ENCODE measurements at places on chromosomes 1 and 21.

- DNase-seq: no peak
Observed at GRCh38 chr21:29233256-29233546, 65.5 kb upstream of the BACH1 start.

DNA sequence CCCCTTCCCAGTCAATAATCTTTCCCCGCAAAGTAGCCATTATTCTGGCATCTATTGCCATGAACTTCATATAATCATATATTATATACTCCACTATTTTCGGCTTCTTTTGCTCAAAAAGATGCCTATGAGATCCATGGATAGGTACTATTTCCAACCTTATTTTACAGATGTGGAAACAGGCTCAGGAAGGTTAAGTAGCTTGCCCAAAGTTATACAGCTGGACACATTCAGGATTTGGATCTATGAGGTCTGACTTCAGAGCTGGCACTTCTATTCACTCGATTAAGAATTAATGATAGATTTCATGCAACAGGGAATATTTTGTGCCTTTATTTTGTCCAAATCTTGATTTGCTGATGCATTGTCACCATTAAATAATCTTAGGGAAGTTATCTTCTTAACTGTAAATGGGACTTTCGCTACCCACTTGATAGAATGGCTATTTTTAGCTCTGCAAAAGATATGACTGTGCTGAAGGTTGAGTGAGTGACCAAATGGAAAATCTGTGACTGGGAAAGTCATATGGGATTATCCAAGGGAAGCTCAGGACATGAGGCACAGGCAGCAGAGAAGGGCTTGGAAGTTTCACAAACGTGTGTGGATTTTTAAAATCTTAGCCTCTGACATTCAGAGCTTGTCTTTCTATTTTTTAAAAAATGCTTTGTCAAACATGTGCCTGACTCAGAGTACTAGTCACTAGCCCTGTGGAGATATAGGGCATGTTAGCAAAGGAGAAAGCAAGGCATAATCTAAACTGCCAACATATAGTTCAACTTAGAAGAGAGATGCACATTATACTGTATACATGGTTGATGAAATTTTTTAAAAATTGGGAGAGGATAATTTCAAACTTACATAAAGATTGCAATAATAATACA lies 36.5 kb downstream of the GIPC2 start:
- no peak for DNase-seq

GRCh38 chr1:232456714-232457113 lies 173.2 kb downstream of the SIPA1L2 start:
- no peak for DNase-seq

GRCh38 chr1:195806060-195806459 lies 802.2 kb downstream of the KCNT2 start:
- DNase-seq: no peak

- DNase-seq: no peak
Observed at GRCh38 chr1:210907251-210907805, 226.6 kb downstream of the KCNH1 start.

GRCh38 chr1:207234690-207235089 lies 86.8 kb upstream of the CD55 start:
- no peak for DNase-seq

DNA sequence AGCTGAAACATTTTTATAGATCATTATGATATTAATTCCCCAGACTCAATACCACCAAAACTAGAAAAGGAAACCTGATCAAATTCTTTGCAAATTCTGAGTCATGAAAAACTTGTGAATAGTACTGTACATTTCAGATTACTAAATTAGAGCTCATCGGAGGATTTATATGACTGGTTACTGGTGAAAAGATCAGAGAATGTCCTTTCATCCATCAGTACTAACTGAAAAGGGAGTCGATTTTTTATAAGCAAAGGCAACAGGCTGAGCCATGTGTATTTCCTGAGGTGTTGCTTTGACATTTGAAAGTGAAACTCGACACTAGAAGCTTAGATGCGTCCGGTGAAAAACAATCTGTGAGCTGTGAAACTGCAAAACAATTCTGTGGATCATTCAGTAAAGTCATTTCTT lies 155.7 kb downstream of the TNFSF18 start:
- DNase-seq: peak; percentile 35

GRCh38 chr21:44648557-44649311 lies 2.5 kb downstream of the KRTAP10-11 start:
- DNase-seq: no peak

DNA sequence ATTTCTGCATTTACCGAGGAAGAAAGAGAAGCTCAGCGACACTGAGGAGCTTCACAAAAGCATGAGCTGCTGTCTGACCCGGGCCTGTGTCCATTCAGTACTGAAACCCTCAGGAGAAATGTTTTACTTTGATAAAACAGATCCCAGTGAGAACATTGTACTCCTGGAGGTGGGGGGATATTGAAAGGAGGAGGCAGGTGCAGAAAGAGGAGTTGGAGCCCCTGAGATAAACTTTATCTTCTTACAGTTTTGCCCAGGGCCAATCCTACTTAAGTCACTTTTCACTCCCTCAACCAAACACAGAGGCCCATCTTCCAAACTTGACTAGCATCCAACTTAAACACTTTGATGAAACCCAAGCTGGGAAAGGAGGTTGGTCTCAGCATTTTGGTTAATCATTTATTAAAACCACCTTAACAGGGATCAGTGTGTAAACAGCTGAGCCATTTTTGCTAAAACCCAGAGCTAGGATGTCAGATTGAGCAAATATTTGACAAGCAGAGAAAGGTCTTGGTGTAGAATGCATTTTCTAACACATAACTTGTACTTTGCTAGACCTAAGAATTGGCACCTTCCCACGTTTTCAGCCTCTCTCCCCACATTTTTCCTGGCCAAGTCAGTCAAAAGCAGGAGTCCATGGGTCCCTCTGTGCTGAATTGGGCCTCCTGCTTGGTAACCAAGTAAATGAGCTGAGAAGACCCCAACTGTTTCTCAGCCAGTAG lies 32.5 kb upstream of the SARS1 start:
- DNase-seq: no peak

- DNase-seq: peak; percentile 76
Observed at GRCh38 chr1:43206600-43207228, 34.6 kb downstream of the CFAP57 start.

DNA sequence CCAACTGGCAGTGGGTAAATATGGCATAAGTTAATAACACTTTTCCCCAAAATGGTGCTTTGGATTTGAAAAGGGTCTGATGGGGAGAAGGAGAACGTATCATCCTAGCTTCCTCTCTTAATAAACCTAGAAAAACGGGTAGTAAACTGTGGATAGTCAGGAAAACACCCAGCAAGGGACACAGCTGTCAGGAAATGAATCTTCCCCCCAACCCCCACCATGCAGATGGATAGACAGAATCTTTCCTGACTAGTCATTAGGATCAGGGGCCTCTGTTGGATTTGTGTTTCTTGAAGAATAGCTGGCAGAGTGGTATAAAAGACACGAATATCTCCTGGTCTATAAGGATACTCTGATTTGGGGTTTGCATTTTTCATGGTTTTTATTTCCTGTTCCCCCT lies 22.5 kb upstream of the LAX1 start:
- no peak for DNase-seq

DNA sequence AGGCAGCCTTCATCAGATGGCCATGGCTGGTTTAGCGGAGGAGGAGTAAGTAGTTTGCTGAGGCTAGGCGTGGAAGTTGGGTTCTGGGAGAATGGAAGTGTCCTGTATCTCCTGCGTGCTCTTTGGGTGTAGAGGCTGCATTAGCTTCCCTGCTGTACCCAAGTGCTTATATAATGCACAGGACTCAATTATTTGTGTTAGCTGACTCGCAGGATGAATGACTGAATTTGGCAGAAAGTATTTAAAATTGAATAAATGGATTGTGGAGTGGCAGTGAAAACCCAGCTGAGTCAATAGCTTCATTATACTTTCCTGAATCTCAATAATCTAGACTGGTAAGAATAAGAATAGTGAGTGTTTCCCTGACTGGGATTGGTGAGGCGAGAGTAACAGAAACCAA lies 13.8 kb downstream of the DNTTIP2 start:
- no peak for DNase-seq

GRCh38 chr1:184915463-184916090 lies 58.7 kb downstream of the NIBAN1 start:
- no peak for DNase-seq

- no peak for DNase-seq
Observed at GRCh38 chr21:18252680-18253079, 8.0 kb downstream of the CHODL start.

DNA sequence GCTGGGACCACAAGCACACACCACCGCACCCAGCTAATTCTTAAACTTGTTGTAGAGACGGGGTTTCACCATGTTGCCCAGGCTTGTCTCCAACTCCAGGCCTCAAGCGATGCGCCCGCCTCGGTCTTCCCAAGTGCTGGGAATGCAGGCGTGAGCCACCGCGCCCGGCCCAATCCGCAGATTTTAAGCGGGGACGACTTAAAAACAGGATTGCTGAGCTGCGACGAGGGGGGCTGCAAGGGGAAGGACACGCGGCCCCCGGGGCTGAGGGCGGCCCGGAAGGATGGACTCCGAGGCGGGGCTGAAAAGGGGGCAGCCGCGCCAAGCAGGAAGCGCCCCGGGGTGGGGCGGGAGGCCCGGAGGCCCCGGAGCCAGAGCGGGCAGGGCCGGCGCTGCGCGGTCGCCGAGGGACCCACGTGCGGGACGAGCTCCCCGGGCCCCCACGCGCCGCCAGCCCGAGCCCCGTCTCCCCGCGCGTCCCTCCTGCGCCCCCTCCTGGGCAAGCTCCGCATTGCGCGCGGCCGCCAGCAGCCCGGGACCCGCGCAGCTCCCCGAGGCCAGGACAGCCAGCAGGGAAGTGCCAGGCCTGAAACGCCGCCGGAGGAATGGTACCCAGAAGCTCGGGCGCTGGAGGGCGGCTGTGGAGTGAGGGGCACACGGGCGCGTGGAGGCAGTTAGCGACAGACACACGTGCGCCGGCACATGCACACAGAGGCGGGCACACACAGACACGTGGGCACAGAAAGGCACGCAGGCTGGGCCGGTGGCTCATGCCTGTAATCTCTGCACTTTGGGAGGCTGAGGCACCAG lies 5.5 kb upstream of the PRKCZ start:
- DNase-seq: peak; percentile 30

DNA sequence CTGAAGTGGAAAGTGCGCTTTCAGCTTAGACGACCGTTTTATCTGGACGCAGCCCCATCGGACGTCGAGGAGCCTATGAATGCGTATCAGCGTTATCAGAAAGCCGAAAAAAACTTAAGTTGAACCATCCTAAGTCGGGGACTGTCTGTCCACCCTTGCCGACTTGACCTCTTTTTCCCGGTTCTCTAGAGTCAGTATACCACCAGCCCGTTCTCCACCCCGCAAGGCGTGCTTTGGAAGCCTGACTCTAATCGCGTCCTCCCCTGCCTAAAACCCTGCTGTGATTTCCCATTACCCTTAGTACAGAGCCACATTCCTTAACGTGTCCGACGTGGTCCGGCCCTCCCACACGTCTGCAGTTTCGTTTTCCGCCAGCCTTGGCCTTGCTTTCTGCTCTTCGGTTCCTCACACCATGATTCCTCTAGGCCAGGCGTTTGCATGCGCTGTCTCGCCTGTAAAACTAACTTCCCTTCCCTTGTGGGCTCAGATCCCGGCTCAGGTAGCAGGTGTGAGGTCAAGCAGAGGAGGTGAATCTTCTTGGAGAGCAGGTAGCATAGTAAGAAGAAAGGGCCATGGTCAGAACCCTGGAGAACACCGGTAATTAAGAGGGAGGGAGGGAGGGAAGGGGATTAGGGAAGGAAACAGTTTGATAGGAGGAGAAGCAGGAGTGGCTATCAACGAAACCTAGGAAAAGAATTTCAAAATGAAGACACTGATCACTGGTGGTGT lies 865 bp downstream of the ADPRS start:
- DNase-seq: no peak

DNA sequence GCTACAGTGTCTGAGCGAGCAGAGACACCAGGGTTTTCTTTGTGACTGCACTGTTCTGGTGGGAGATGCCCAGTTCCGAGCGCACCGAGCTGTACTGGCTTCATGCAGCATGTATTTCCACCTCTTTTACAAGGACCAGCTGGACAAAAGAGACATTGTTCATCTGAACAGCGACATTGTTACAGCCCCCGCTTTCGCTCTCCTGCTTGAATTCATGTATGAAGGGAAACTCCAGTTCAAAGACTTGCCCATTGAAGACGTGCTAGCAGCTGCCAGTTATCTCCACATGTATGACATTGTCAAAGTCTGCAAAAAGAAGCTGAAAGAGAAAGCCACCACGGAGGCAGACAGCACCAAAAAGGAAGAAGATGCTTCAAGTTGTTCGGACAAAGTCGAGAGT lies 2.7 kb downstream of the ZBTB18 start:
- peak; percentile 87 for DNase-seq

DNA sequence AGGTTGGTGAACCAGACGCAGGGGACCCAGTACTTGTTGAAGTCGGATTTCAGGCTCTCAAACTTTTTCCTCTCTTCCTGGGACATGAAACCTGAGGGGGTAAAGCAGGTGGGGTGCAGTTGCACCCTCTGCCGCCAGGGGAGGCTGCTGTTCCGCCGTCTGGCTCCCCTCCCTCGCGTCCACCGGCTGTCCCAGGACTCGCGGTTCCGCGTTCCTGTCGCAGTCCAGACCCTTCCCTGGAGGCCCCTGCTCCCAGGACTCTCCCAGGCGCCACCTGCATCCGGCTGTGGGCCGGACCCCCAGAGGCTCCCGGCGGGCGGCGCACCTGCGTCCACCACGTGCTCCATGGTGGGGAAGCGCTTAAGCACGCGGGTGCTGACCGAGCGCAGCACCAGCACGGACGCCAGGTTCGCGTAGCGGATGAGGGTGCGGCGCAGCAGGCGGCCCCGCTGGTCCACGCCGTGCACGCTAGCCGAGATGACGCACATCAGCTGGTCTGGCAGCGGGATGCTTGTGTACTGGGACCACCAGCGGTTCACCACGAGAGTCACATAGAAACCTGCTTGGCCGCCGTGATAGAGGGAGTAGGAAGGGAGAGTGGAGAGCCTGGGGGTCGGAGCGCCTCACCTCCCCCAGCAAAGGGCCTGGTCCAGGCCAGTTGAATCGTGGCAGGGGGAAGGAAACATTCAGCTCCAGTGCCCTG lies 1.7 kb downstream of the BEST4 start:
- DNase-seq: no peak

DNA sequence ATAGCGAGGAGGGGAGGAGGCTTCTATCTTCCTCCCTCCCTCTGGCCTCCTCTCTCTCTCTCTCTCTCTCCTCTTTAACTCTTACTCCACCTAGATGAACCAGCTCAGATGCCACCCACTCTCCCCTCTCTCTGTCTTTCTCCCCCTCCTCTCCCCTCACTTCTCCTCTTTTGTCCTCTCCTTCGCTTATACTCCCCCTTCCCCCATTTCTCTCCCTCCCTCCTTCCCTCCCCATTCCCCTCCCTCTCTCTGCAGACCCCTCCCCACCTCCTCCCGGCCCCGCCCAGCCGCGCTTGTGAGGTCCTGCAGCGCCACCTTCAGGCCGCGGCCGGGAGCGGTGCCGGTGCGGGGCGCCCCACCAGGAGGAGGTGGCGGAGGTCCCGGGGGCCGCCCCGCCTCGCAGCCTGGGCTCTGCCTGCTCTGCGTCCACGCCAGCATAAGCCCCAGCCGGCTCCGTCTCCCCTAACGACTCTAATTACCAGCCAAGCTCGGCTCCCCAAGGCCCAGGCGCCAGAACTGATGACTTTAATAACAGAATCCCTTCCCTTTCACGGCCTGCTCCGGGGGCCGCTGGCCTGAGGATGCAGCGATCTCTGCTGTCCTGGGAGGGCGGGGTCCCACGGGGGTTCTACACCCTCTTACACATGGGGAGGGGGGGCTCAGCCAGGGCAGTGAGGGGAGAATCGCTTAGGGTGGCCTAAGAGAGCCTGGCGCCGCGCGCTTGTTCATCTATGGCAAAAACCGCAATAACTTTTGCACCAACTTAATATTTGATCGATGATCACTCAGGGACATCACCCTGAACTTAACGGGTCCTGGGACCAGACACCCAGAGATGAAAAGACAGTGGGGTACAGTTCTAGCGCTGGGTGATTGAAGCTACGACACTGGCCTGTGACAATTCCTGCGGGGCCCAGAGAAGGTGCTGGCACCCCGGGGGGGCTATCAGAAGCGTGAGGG lies 637.3 kb downstream of the MATN1 start:
- no peak for DNase-seq

Data from COLO829 (cell line).